ENCODE measurements at places on chromosomes 4 and X.

DNA sequence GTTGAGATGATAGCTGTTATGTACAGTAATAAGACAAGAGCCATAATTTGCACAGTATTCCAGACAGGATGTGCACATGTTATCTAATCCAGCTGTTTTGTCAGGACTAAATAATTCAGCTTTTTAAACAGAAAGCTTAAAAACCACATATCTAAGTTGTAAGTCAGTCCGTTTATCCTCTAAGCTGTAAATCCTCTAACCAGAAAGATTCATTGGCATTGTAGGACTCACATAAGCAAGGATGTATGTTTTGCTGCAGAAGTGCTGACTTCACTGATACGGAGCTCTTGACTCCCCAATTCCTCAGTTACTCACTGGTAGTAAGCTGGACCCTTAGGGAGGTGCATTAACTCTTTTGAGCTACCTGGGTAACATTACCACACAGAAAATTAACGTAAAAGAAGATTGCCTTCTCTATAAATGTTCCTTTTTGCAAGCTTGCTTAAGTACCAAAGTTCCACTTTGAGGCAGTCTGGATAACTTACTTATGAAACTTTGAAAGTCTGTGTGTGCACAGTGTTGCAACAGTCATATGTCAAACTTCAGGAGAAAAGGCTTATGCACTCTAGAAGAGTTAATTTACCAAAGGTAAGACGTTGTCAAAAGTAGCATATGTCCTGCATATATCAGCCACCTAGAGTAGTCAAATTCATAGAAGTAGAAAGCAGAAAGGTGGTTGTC lies 58.3 kb upstream of the MAGEB2 start:
- no peak for DNase-seq

DNA sequence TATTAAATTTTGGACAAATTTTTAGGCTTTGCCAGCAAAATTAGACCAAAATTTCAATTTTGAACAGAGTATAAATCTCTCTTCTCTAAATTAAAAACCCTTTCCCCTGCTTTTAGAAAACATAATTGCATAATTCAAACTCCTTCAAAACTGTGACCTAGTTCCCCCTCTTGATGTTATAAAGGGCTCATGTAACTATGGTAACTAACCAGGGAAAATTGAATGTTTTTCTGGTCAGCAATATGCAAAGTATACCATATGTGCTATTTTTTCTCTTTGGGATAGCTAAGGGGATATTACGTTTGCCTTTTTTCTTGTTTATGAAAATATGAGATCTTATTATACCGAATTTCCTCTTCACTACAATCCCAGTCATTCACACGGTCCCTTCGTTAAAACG lies 5.1 kb upstream of the ING2 start:
- DNase-seq = no peak

- DNase-seq = no peak
Observed at GRCh38 chr4:124955476-124955875, 242.9 kb upstream of the ANKRD50 start.

DNA sequence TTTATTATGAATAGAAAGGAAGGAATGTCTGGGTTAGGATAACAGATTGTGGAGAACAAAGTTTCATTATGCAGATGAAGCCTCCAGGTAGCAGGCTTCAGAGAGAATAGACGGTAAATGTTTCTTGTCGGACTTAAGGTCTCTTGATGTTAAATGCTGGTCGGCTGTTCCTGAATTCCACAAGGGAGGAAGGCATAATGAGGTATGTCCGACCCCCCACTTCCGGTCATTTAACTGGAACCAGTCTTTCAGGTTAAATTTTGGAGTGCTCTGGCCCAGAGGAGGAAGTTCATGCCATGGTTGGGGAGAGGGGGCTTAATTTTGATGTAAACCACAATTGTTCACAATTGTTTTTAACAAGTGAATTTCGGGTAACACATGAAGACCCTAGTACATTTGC lies 158.1 kb upstream of the VCX3A start:
- no peak for DNase-seq

GRCh38 chrX:118251271-118251670 lies 94.6 kb upstream of the WDR44 start:
- no peak for DNase-seq

DNA sequence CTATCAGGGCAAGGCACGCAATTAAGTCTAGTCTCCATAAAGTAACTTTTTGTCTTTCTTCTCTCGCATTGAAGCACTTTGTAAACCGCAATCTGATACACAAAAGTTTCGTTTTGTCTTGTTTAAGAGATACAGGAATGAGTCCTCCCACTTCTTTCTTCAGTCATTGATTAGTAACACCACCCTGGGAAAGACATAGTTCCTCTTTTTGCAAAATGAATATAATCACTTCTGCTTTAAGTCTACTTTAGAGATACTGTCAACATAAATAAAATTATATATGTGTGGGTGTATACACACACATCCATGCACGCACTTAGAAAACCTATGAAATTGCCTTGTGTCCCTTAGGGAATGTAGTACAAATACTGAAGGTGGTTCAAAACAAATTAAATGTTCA lies 11.7 kb downstream of the COQ2 start:
- DNase-seq = peak; percentile 51

DNA sequence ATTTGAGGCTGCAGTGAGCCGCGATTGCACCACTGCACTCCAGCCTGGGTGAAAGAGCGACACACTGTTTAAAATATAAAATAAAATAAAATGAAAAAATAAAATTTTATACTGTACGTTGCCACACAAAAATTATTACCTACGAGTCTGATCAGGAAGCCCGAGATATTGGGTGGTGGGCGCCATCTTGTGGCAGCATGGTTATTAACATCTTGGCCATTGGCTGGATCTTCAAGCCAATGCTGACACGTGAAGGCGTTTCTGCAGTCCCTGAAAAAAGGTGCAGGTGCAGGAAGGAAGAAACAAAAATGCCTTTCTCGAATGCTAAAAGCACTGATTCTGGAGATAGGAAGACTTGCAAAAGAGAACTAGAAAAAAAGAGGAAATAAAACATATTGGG lies 4.9 kb upstream of the TLR8 start:
- DNase-seq = peak; percentile 70

- no peak for DNase-seq
Observed at GRCh38 chr4:40990899-40991265, 223.5 kb downstream of the APBB2 start.

DNA sequence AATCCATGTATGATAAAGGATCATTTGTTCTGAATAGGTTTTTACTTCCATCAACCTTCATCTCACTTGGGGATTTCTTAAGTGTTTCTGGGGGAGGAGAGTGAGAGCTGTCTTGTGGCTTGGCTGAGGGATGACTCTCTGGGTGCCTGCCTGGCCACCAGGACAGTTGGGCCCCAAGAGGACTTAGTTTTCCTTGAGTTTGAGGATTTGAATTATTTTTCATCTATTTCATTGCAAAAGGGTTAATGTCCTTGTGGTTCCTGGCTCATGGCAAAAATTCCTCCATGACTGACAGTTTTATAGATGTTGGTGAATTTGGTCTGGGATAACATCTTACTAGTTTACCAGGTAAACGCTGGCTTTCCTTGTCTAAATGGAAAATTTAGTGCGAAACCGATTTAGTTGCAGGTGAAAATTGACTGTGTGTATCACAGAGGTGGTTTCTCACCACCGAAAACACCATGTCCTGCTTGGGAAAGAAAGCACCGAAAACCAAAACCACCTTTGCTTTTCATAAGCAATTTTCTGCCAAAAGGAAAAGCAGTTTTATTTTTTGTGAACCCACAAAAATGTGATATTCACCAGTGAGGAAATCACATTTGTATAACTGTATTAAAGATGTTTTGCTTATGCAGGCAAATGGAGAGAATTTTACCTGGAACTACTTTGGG lies 331.3 kb upstream of the SFRP2 start:
- DNase-seq = no peak

- no peak for DNase-seq
Observed at GRCh38 chrX:15906041-15906943, 51.7 kb upstream of the AP1S2 start.

- DNase-seq = no peak
Observed at GRCh38 chr4:40484346-40485090, 145.1 kb downstream of the RBM47 start.

- DNase-seq = no peak
Observed at GRCh38 chr4:67446811-67447210, 98.5 kb downstream of the CENPC start.

All from GM10248 (cell line).